Stimulated activated CD4-positive, alpha-beta T cell treated with anti-CD3 and anti-CD28 coated beads, TNF-alpha, amount 100 ng/mL, for 1 hour (primary cell): ENCODE measurements at places on chromosomes 6 and 20.

DNA sequence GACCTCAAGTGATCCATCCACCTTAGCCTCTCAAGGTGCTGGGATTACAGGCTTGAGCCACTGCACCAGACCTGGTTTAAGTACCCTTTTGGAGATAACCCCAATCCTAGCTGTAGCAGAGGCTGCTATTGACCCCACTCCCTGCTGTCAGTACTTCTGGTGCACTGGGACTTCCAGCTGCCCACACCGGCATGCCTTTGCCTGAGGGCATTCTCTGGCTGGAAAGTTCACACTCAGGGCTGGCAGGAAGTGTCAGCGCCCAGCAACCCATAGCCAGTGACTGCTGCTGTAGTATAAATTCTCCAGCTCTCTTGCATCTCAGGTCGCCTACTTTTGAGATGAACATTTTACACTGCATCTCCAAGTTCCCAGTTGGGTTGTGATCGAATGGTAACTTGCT is 75.3 kb downstream of the UTRN start:
- no peak for DNase-seq

GRCh38 chr6:98924647-98925046 is 23.1 kb downstream of the FBXL4 start:
- DNase-seq: no peak

DNA sequence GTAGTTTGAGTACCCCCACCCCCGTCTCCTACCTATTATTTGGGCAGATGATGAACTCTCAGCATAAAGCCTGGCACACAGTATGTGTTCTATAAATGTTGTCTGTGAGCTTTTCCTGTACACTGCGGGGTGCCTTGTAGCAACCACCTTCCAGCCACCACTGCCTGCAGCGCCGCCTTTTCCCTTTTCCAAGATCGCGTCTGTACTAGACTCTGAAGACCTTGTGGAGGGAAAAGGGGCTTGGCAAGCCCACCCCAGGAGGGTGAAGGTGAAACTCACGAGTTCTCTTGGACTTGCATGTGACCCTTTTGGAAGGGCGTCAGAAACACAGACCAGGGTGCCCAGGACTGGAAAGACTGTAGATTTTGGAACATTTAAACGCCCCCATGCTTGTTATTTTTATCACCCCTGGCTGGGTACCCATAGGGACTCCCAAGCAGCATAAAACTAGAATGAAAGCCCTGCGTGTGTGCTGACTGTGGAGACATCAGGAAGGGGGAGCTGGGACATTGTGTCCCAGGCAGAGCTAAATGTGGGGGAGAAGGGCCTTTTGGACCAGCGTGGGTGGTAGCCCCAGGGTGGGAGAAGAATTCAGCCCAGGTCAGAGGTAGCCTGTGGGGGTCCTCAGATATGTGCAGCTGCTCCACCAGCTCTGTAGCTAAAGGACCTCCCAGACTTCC is 8.3 kb downstream of the BAK1 start:
- no peak for DNase-seq

- no peak for DNase-seq
Measured at GRCh38 chr20:39568109-39568508, 606.0 kb downstream of the DHX35 start.

GRCh38 chr6:140041056-140041455 is 666.6 kb upstream of the CITED2 start:
- no peak for DNase-seq

GRCh38 chr6:12595161-12595811 is 121.3 kb upstream of the PHACTR1 start:
- DNase-seq: no peak

- DNase-seq: no peak
Measured at GRCh38 chr6:37029249-37029971, 24.0 kb downstream of the FGD2 start.

GRCh38 chr20:40938020-40938419 is 90.6 kb upstream of the TOP1 start:
- no peak for DNase-seq

DNA sequence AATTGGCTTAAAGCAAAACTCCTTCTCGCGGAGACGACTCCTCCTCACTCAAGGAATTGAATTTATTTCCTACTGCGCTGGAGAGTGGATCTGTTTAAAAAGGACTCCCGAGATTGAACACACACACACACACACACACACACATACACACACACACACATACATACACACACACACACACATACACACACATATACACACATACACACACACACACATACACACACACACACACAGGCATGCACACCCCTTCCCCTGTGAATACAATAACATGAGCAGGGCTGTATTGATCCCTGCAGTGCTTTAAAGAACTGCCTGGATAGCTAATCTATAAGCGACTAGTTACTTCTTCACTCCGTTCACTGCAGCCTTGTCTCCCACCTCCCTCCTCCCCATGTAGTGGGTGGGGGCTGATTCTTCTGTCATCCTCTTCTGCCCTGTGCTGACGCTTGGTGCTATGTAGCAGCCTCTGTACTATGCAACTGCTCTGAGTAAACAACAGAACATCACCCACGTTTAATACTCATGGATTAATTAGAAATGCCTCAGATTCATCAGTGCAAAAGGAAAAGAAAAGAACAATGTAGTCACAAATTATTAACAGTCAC is 549.0 kb downstream of the CDH26 start:
- DNase-seq: no peak

- no peak for DNase-seq
Measured at GRCh38 chr6:166611631-166612030, 15.4 kb downstream of the RPS6KA2 start.

GRCh38 chr20:57525328-57526086 is 567 bp upstream of the CTCFL start:
- no peak for DNase-seq

DNA sequence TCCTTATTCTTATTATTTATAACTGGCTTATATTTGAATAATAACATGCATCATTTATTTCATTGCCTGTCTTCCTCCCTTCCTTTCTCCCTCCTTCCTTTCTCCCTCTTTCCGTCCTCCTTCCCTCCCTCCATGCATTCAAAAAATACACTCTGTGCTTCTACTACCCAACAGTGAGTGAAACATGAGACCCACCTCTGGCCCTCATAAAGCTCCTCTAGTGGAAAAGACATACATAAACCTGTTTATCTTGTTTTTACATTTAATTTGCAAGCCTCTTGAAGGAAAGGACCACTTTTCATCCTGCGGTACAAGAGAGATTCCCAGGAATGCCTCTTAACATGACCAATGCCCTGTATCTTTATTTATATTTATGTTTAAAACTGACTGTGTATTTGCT is 21.8 kb upstream of the ISM1 start:
- DNase-seq: no peak

- no peak for DNase-seq
Measured at GRCh38 chr6:52591832-52592231, 15.0 kb upstream of the TRAM2 start.

DNA sequence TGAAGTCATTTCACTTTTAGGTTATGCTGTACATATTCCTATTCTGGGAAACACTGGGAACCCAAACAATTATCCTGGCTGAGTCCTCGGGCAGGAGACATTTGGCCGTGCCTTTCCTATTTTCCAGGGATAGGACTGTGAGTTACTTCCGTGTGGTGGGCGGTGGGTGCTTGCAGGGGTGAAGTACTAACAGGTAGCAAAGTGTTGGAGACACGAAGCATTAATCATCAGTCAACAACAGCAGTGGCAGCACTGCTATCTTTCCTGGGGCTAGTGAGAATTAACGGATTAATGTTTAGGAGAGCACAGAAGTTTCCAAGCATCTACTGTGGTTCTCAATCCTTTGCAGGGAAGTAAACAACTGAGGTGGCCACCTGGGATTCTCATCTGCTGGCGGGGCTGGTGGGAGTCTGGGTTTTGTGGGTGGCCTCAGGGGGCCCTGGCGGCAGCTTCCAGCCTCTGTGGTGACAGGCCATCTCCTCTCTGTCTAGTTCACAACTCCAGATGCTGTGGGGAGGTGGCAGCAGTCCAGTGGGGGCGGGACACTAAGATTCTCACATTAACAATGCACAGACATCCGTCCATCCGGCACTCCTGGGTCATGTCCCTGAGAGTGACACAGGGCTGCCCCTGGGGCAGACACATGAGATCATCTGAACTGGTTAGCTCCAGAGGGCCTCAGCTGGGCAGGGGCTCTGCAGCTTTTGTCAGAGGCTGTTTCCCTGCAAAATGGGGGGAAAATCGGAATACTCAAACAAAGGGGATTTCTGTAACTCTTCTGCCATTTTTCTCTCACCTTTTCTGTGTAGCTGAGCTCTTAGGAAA is 90.9 kb downstream of the GJA10 start:
- no peak for DNase-seq

- no peak for DNase-seq
Measured at GRCh38 chr6:72824833-72825232, 203.0 kb downstream of the KCNQ5 start.

- no peak for DNase-seq
Measured at GRCh38 chr6:91580635-91581034, 993.8 kb upstream of the MAP3K7 start.

DNA sequence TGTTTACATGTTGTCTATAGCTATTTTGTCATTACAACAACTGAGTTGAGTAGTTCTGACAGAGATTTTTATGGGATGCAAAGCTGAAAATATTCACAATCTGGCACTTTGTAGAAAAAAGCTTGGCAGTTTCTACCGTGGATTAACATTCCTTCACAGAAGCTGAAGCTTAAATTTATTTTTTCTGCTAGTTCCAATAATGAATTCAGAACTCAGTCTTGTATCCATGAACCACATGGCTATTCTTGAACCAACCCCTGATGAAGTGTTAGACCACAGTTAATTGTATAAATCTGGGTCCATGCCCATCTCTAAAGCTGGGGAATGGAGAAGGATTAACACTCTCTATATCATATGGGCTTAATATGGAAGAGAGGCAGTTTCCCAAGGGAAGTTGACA is 743.8 kb upstream of the FLRT3 start:
- no peak for DNase-seq

GRCh38 chr6:39995633-39996032 is 61.4 kb upstream of the MOCS1 start:
- no peak for DNase-seq

GRCh38 chr6:20791944-20792343 is 257.7 kb downstream of the CDKAL1 start:
- DNase-seq: no peak

GRCh38 chr20:12597551-12597950 is 411.2 kb upstream of the SPTLC3 start:
- no peak for DNase-seq

DNA sequence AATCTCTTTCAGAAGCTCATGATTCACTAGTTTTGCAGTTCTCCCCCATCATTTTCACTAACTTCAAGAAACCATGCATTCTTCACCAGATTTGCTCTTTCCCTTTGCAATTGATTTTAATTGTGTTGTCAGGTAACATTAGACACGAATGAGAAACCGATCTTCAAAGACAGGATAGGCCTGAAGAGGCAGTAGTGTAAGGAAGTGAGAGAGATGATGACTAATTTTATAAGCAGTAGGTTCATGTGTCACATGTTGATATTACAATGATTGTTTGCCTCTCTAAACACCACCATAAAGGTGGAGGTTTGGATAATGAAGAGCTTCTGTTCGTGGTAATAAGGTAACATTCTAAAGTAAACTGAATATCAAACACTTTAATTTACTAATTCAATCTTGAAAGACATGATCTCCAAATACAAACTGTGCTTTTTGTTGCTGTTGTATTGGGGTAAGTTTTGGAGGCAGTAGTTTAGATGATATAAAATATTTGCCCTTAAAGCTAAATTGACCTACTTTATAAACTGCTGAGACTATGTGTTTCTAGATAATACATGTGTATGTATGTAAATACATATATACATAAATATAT is 207.2 kb downstream of the PHACTR1 start:
- no peak for DNase-seq

GRCh38 chr6:42366999-42367352 is 84.8 kb downstream of the TRERF1 start:
- DNase-seq: no peak

DNA sequence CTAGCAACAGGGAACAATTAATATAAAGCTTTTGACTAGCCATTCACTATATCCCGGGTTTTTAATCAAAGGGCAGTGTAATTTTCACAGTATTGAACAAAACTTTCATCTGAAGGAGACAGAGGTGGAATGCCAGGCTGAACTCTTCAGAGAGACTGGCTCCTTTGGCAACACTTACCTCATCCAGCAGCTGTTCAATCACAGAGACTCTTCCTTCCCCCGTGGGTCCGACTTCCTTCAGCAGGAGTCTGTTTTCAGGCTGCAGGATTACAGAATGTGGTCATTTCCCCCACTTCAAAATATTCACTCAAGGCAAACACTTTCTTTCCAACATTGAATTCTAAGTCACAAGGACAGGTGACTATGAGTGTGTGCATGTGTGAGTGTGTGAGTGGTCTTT is 76.6 kb downstream of the DZANK1 start:
- DNase-seq: no peak

DNA sequence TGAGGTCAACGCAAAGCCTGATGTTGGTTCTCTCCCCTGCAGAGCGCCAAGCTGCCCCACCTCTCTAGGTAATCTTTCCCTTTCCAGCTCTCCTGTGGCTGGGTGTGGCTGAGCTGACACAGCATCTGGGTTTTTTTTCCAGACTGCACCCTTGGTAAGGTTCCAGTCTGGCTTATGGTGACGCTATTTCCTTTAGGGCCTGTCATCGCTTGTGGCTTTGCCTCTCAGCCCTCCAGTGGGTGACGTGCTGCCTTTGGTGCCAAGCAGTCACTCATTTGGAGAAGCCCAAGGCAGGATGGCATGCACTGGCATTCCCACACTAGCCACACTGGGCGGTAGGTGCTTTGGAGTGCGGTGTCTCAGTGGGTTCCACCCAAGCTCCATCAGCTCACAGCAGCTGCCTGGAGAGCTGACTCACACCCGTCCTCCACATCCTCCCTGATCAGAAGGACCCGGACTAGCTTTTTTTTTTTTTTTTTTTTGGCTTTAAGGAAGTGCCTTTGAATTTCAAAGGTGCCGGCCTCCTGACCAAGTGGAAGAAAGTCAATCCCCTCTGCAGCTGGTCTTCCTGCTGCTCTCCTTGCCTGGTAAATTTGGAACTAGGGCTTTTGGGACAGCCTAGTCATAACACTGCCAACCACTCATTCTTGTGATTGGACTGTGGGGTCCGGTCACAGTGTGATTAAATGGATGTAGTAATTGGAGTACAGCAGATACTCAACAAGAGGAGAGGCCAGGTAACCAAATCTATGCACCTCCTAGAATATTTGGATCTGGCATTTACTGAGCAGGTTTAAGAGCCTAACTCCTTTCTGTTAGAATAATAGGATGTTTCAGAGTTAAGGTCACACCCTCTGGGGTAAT is 153.6 kb downstream of the CD83 start:
- no peak for DNase-seq

GRCh38 chr20:7843613-7844012 is 96.6 kb downstream of the HAO1 start:
- no peak for DNase-seq

DNA sequence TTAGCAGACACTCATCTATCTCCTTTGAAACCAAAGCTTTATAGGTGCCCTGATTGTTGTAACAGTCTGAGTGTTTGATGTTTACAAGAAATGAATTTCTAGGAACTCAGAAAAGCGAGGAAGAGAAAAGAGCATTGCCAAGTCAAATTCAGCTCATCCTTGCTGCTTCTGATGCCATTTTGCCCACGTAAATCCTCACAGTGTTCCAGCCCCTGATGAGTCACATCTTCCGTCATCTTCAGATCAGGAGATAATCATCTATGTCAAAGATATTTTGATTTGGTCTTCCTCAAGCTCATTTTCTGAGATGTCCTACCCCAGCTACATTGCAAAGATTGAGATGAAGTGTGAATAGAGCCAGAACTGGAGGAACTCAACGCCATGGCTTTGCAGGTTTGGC is 426.2 kb downstream of the BMP2 start:
- DNase-seq: no peak
